Bone marrow (tissue), 2 donors: ENCODE measurements at places on chromosomes 7 and 10.

GRCh38 chr7:2948749-2949148, 94.9 kb downstream of the CARD11 start:
- no peak for DNase-seq

- no peak for DNase-seq
These were observed 448.4 kb upstream of the COBL start for GRCh38 chr7:51764976-51765375.

DNA sequence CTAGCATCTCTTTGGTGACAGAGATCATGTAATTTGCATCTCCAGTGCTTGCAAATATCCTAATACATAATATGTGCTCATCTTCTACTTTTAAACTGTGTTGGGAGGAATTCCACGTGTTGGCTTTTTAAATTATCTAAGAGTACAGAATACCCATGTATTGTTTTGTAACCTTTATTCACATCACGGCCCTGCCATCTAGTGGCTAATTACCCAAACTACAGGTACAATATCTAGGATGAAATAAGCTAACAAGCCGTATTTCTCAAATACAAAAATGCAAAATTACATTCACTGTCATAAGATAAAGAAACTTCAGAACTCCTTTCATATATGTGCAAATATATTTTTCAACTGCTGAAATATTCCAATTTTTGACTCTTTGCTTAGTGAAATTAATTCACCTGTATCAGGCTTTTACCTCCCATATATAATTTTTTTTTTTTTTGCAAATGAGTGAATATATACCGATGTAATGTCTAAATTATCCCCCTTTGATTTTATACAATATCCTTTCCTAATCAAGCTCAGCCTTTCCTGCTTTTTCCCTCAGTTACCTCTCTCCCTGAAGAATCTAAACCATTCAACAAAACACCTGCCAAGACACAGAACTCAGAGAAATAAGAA, 30.3 kb upstream of the LSM8 start:
- peak; percentile 60 for DNase-seq

- peak; percentile 9 for DNase-seq
These were observed 16.1 kb downstream of the ANKRD16 start for GRCh38 chr10:5873515-5873995.

DNA sequence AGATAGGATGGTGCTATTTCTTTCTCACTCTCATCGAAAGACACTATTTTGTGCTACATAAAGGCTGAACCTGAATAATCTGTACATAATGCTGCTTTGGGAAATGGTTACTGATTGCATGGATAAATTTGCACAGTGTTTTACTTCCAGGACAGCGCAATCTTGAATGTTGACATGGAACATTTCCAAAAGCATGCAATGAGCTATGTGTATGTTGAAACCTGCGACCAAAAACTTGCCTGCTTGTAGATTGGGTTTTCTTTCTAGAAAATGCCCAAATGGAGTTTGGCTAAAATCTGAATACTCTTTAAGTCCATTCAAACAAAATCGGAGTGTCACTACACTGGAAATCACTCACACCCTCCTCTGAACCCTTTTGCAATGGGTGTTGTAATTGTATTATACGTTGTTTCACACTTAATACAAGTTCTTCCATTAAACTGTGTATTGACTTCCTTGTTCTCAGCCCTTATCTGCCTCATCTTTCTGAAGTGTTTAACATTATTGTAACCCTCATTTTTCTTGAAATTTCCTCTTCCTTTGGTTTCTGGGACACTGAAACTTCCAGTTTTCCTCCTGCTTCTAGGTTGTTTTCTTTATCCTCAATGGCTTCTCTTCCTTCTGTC, 73.7 kb upstream of the CAPZA2 start:
- DNase-seq = no peak

GRCh38 chr7:116632384-116632783, 39.6 kb upstream of the MET start:
- no peak for DNase-seq

DNA sequence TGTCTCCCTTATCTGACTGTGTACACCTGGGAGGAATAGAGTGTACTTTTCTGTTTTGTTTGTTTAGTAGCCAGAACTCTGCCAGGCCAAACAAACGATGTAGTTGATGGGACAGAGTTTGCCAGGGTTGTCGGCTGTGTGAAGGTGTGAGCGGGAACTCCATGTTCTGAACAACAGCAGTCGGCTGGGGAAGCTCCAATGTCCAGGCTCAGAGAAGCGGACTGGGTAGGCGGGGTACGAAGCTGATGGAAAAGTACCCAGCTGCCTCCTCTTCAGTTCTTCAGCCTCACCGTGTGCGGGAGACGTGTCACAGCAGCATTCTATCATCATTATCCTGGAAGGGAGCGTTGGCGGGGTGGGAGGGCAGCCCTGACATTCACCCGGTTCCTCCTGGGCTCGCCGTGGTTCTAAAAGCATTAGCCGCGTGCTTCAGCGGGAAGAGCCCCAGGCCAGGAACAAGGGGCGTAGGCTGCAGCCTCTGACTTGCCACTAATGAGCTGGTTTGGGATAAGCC, 52.9 kb downstream of the PFKFB3 start:
- DNase-seq = no peak

DNA sequence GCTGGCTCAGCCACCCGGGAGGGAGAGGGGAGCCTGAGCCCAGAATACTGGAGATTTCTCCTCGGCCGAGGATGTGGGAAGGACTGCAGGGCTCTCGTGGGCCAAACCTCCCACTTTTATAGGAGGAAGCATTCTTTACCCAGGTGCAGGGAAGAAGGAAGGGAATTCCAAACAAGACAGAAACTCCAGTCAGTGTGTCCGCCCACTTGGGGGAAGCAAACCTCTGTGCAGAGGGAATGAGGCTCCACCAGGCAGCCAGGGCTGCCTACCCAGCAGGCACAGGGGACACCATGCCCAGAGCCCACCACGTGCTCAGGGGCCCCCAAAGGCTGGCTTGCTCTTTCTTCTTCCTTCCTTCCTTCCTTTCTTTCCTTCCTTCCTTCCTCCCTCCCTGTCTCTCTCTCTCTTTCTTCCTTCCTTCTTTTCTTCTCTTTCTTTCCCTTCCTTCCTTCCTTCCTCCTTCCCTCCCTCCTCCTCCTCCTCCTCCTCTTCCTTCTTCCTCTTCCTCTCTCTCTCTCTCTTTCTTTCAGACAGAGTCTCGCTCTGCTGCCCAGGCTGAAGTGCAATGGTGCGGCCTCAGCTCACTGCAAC, 15.4 kb upstream of the FZD9 start:
- no peak for DNase-seq

- no peak for DNase-seq
These were observed 160.4 kb upstream of the LAMB4 start for GRCh38 chr7:108290459-108291151.

DNA sequence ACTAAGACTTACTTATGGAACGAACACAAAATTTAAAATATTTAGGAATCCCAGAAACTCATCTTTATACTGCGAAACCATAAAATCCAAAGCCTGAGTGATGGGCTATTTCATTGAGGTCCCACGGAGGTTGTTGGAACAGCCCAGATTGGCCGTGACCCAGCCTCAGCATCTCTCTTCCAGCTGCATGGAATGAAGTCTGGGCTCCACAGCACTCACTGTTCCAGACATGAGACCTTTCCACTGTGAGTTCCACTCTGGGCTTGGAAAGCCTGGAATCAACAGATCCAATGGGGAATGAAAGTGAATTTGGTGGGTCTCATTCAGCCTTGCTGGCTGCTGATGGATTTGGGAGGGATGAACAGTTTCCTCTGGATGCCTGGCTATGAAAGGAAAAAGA, 184.9 kb downstream of the EMX2 start:
- DNase-seq = no peak

DNA sequence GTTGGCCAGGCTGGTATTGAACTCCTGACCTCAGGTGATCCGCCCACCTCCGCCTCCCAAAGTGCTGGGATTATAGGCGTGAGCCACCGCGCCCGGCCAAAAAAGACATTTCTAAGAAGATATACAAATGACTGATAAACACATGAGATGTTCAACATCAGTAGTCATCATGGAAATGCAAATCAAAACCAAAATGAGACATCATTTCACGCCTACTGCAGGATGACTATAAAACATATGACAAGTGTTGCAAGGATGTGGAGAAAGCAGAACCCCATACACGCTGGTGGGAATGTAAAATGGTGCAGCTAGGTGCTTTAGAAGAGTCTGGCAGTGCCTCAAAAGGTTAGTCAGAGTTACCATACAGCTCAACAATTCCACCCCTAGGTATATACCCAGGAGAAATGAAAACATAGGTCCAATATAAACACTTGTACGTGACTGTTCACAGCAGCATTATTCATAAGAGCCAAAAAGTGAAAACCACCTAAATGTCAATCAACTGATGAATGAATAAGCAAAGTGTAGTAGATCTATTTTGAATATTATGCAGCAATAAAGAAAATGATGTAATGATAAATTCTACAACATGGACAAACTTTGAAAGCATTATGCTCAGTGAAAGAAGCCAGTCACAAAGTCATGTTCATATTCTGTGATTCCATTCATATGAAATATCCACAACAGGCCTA, 24.5 kb downstream of the TMEM209 start:
- no peak for DNase-seq

- DNase-seq = no peak
These were observed 41.0 kb downstream of the UBE2H start for GRCh38 chr7:129911790-129912189.

GRCh38 chr10:69033256-69033655, 44.7 kb downstream of the KIFBP start:
- no peak for DNase-seq

DNA sequence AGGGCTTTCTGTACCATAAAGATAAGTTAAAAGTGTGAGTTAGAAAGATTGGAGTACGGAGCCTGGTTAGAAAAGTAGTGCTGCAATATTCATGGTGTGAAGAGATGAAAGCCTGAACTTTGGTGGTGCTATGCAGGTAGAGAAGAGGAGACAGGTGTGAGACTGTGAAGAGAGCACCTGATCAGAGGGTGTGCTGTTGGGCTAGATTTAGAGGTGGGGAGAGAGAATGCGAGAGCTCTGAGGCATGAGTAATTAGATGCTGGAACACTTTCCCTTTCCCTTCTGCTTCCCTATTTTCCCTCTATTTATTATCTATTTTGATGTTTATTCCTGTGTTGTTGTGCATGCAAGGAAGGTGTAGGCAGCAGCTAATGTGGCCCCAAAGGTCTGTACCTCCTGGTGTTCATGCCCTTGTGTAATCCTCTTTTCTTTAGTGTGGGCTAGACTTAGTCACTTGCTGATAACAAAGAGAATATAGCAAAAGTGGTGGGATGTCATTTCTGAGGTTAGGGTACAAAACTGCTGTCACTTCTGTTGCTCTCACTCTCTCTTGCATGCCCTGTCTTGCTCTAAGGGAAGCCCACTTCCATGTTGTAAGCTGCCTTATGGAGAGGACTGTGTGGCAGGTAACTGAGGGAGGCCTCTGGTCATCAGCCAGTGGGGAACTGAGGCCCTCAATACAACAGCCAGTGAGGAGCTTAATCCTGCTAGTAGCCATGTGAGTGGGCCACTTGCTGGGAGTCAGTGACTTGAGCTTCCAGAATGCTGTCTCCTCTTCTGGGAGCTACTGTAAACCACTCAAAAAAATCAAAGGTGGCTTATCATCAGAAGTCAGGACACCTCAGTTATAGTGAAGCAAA, 2.6 kb upstream of the ATXN7L1 start:
- DNase-seq = no peak

- no peak for DNase-seq
These were observed 669.4 kb downstream of the INHBA start for GRCh38 chr7:41033500-41033899.

DNA sequence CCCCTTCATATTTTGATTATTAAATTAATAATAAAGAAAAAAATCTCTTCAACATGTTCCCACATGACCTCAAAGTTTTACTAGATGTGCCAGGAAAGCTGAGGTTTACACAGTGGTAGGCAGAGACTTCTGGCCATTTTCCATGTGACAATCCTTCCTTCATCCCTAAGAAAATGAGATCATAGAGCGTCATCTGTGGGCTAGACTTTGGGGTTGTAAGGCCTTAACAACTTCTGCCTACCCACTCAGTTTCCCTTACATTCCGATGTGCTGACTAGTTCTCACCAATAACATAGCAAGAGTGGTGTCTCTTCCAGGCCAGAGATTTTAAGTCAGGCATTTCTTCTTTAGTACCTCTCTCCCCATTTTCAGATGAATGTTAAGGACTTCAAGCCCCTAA, 171.1 kb upstream of the PHF14 start:
- no peak for DNase-seq

GRCh38 chr10:17877121-17877520, 68.0 kb downstream of the MRC1 start:
- no peak for DNase-seq

GRCh38 chr10:1086787-1087186, 30.6 kb downstream of the WDR37 start:
- no peak for DNase-seq

GRCh38 chr10:33353853-33354252, 19.4 kb upstream of the NRP1 start:
- DNase-seq = no peak

- DNase-seq = no peak
These were observed 20.9 kb downstream of the SLC29A3 start for GRCh38 chr10:71339796-71340589.

DNA sequence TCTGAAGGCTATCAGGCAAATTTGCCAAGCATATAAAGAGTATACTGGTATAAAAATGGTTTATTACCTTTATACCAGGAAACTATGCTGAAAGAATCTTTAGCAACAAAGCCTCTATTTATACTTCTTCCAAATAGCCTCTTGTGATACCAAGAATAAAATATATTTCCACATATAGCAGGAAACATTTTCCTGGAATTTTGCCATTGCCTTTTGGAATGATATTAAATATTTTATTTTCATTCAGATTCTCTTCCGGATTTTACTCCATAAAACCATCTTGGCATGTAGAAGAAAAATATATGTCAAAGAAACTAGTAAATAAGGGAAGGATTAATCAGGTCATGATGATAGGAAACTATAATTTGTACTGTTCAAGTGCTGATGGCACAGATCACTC, 17.7 kb downstream of the SOSTDC1 start:
- DNase-seq = no peak

DNA sequence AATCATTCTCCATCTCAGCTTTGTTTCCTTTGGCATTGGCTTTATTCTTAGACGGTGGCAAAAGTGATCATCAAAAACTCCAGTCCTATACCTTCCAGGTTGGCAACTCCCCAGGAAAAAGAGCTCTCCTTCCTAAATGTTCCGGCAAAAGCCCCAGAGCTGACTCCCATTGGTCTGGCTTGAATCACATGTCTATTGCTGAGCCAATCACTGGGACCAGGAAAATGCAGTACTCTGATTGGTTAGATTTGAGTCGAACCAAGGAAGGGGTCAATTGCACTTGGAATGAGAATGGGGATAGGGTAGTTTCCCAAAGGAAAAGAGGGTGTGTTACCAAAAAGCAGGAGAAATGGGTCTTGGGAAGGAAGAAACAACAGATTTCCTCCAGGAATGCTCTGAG, 22.3 kb downstream of the LEP start:
- no peak for DNase-seq

DNA sequence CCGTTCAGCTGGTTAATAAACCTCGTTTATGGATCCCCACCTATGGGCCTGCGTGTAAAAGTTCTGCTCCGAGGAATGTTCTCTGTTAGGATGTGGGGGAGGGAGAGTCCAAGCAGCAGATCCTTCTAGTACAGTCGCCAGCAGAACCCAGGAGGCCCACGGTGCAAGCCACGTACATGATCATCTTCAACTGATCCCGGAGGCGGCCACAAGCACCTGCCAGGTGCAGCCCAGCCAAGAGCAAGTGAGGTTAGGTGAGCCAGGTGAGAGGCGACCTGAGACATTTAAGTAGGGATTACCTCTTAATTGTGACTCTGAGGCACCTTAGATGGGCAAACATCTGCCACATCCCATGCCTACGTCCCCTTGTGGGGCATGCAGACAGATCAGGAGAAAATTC, 18.0 kb upstream of the FGFR2 start:
- DNase-seq = no peak

GRCh38 chr10:103244666-103245271, 918 bp upstream of the RPEL1 start:
- peak; percentile 66 for DNase-seq

- DNase-seq = no peak
These were observed 58.6 kb downstream of the RAMP3 start for GRCh38 chr7:45216181-45216580.
